ENCODE measurements at places on chromosomes 6 and 20. TPM values are rescaled to one million over a fixed set of nuclear protein-coding genes. Genes with fewer than 3 reads are reported as not detected.

CNR1 gene
- 0.49 TPM for total RNA-seq

PRND gene
- not detected for total RNA-seq

SRC gene
- 186 TPM for total RNA-seq

DYNLT1 gene
- total RNA-seq, result 104 TPM

LAMA2 gene
- 0.30 TPM for total RNA-seq

GSTA1 gene
- total RNA-seq, result not detected

ARFGEF3 gene
- total RNA-seq, result 0.70 TPM

QKI gene
- total RNA-seq, result 54.9 TPM

TP53TG5 gene
- total RNA-seq, result not detected

TCF15 gene
- not detected for total RNA-seq

BCAS1 gene
- 0.75 TPM for total RNA-seq

CCN6 gene
- not detected for total RNA-seq

C20orf96 gene
- 9.4 TPM for total RNA-seq

FRK gene
- total RNA-seq, result 1.8 TPM

GTF3C6 gene
- total RNA-seq, result 81.5 TPM

All from A549 treated with DMSO at 1 μM for 4 hours (cell line).